Activated T-helper 1 cell treated with anti-CD3 and anti-CD28 coated beads, Interleukin-2, amount 50 U/mL, for 16 hours (primary cell): ENCODE measurements at places on chromosomes 3 and 15.

DNA sequence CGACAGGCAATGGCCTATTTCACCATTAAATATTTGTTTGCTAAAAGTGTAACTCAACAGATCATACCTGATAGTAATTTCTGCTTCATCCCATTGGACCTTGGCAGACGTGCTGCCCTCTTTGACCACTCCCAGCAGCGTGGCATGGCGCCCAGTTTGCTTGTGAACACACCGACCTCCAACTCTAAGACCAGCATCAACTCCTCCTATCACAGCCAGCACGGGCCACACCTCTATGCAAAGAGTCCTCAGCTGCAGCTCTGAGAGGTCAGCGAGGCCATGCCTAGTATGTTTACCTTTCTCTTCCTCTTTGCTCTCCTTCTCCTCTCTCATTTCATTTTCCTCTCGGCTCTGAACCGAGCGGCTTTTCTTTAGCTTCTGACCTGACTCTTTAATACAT lies 80.6 kb downstream of the FBXL22 start:
- no peak for DNase-seq

DNA sequence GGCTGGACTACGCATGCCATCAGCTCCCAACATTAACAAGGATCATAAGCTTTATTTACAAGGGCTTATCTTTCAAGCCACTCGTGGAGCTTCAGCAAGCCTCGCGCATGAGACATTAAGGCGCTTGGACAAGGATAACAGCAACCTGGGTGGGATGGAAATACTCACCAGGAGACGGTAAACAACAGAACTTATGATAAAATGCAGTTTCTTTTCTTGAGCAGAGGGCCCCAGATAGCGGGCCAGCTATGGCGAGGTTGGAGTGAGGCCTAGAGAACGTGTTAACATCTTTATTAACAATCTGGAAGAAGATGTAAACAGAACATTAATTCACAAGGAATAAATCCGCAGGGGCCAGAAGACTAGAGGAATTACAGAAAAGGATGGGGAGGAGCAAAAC lies 158.2 kb downstream of the NTRK3 start:
- DNase-seq: no peak

DNA sequence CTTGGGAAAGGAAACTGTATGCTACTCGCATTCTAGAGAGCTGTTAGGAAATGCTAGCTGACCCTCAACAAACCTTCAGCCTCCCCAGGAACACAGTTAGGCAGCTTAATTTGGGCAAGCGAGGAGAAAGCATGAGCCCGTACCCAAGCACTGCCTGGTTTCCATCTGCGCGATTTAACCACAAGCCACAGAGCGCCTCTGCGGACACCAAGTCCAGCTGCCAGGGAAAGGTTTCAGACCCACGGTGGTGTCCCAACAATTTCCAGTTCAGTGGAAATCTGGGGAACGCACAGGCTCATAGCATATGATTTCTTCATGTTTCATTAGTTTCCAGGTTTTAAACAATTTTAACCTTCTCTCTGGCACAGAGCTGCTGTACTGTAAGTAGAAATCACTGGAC lies 617.6 kb downstream of the FHIT start:
- DNase-seq: no peak

GRCh38 chr3:112871735-112872134 lies 25.1 kb upstream of the CD200R1L start:
- no peak for DNase-seq

GRCh38 chr3:108388136-108389132 lies 92.1 kb downstream of the HHLA2 start:
- no peak for DNase-seq

GRCh38 chr3:196189566-196190347 lies 21.4 kb downstream of the ZDHHC19 start:
- DNase-seq: no peak

- DNase-seq: no peak
These were observed 139.4 kb upstream of the GRM7 start for GRCh38 chr3:6721491-6721890.

GRCh38 chr15:89174476-89174875 lies 46.9 kb downstream of the RLBP1 start:
- no peak for DNase-seq

- no peak for DNase-seq
These were observed 106.4 kb upstream of the RASGRP1 start for GRCh38 chr15:38671006-38671387.

DNA sequence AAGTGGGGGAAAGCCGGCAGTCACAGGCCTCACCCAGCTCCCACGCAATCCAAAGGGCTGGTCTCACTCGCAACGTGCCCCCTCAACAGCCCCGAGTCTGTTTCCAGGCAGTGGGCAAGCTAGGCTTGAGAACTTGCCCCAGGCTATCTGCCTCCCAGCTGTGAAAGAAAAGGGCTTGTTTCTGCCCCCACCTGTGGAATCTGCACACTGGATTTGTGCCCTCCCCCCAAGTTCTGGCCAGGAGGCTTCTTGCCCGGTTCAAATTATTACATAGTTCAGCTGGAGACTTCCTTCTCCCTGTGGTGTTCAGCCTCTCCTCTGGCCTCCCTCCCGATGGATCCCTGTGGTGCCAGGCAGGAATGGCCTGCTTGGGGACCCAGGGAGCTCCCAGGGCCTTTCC lies 283.9 kb upstream of the LYSMD4 start:
- DNase-seq: no peak

- no peak for DNase-seq
These were observed 10.0 kb downstream of the ARIH2 start for GRCh38 chr3:48928679-48929078.

GRCh38 chr3:160398820-160399124 lies 253 bp downstream of the IFT80 start:
- DNase-seq: no peak

DNA sequence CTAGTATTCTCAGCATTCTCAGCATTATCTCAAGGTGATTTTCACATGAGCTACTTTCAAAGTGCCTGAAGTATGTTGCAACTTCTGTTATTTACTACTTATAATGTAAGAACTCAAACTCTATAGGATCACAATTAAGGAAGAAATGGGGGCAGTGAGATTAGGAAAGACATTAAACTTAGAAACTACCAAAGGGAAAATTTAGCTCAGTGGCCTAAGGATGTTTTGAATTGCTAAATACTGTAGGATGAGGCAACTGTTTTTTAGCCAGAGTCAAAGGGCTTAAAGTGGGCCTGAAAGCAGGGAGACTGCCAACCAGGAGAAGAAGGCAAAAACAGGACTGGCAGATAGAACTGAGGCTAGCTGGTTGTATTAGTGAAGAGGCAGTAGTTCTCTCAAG lies 55.5 kb upstream of the MBNL1 start:
- no peak for DNase-seq

DNA sequence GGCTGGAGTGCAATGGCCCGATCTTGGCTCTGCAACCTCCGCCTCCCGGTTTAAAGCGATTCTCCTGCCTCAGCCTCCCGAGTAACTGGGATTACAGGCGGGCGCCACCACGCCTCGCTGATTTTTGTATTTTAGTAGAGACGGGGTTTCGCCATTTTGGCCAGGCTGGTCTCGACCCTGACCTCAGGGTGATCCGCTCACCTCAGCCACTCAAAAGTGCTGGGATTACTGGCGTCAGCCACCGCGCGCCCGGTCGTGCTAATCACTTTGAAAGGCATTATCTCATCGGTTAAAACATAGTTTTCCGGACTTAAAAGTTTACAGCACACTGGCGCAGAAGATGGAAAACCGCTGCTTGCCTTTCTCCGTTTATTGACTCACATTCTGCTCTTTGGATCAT lies 27.6 kb upstream of the MTHFS start:
- no peak for DNase-seq

DNA sequence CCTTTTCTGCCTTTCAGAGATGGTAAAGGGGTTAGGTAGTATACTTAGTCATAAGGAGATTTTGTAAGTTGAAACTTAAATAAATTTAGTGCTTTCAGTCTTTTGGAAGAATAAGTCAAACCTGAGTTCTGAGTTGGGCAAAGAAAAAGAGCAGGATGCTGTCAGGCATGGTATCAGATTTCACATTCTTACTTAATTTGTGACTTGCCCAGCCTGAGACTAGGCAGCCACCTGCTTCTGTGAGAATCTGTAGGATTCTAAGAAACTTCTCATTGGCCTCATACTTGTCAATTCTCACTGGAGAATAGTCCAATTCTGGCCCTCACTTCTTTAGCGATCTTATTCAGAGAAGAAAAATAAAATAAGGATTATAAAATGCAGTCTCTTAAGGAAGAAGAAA lies 577.5 kb downstream of the DIPK2A start:
- DNase-seq: no peak

DNA sequence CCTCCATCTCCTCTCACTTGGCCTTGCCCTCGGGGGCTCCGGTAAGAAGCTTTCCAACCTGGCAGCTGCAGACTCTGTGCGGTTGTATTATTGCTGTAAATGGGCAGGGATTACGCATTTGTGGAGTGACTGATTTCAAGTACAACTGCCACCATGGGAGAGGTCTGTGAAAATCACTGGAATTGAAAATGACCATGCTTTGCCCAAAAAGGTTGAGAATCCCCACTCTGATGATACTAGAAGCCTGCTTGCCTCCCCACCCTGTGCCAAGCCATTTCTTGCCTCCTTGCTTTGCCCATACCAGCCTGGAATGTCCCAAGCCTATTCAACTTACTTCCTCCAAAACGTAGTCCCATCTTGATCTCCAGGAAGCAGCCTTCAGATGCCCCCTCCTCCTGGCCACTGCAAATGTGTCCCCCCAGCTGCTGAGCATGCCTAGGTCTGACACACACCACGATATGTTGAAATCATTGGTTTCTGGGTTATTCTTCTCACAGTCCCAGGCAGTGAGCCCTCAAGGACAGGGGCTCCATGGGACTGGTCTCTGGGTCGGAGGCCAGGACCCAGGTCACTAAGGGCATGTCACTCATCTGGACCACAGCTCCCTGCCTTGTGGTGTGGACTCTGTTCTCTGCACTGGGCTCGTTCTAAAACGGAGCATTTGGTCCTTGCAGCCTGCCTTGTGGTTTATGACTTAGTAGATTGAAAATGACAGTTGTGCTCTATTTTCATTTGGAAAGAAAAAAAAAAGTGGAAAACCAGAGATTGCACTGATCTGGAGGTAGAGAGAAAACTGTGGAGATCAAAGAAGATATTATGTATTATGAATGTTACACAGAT lies 42.9 kb downstream of the SMAD3 start:
- no peak for DNase-seq

- DNase-seq: no peak
These were observed 147.8 kb downstream of the LRRC28 start for GRCh38 chr15:99399061-99399460.
